Activated naive CD8-positive, alpha-beta T cell treated with anti-CD3 and anti-CD28 coated beads for 36 hours (primary cell): ENCODE measurements at places on chromosomes 2 and 18. TPM values are rescaled to one million over a fixed set of nuclear protein-coding genes. Genes with fewer than 3 reads are reported as not detected.

Gene PTPRN
- 1.7 TPM for total RNA-seq

Gene ERMN
- 2.0 TPM for total RNA-seq

Gene CYP27A1
- total RNA-seq = not detected

Gene NRBP1
- 57.0 TPM for total RNA-seq

DNA sequence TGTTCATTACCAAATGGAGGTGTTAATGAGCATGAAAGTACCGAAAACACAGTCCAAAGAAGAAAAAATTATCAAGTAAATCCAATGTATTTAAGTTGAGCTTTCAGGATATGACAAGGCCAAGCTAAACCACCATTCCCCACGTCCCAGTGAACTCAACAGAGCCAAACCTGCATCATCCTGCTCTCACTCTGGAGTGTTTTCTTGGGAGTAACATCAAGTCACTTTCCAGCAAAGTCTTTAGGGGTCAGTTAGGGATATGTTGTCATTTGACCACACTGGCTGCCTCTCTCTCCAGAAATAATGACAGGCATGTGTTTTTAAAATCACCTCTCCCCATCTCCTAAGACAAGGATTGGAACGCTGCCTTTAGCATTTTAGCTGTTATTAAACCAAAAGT lies 140.5 kb downstream of the SRBD1 start:
- no peak for DNase-seq

GRCh38 chr2:52961403-52961802 lies 806.2 kb upstream of the CHAC2 start:
- DNase-seq = no peak

DNA sequence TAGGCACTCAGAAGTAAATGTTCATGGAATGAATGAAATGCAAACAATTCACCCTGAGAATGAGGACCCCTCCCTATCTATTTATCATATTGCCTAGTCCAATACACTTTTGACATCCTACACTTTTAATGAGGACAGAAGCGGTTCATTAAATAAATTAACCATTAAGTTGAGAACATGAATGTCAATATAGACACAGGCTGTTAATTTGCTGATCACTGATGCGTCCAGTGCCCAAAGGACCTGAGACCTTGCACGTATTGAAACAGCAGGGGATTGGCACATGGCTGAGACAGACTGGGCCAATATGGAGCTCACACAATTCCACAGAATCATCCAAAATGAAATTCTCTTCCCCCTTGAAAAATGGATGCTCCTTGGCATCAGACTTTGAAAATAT lies 430.0 kb downstream of the SLC4A3 start:
- DNase-seq = no peak
